Stimulated activated CD4-positive, alpha-beta T cell treated with anti-CD3 and anti-CD28 coated beads, Interleukin-12 subunit alpha, Interleukin-12 subunit beta, amount 100 ng/mL, for 24 hours (primary cell): ENCODE measurements at places on chromosomes 7 and 10.

DNA sequence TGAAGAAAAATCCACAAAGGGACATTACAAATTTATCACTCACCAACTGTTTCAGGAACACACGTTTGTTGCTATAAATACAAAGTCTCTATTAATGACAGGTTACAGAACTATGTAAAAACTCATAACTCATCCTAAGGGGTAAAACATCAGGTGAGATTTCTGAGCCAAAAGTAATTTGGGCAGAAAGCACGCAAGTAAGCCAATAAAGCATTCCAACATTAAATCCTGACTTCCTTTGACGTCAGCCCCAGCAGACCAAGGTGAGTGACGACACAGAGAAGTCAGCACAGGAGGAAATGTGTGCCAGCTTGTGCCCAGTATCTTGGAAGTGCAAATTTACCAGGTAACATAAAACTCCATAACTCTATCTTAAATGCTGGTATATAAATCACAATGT is 45.7 kb downstream of the IMMP2L start:
- DNase-seq = no peak

GRCh38 chr7:74466196-74466813 is 12.6 kb downstream of the GTF2IRD1 start:
- DNase-seq = no peak

DNA sequence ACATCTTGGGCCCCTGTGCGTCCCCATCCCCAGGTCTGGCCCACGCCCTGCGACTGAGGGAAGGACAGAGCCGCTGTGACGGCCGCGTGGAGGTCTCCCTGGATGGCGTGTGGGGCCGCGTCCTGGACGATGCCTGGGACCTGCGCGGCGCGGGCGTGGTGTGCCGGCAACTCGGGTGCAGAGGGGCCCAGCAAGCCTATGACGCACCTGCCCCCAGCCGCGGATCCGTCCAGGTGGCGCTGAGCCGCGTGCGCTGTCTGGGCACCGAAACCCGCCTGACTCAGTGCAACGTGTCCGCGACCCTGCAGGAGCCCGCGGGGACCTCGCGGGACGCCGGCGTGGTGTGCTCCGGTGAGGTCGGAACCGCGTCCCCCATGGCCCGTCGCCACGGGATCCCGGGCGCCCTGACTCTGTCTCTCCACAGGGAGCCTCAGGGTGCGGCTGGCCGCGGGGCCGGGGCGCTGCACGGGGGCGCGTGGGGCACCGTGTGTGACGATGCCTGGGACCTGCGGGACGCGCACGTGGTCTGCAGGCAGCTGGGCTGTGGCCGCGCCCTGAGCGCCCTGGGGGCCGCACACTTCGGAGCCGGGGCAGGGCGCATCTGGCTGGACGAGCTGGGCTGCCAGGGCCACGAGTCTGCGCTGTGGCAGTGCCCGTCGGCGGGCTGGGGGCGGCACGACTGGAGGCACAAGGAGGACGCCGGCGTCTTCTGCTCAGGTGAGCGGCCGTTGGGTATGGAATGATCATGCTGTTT is 5.9 kb downstream of the SCART1 start:
- no peak for DNase-seq

GRCh38 chr7:102305414-102306268 is 19.0 kb downstream of the SH2B2 start:
- no peak for DNase-seq

DNA sequence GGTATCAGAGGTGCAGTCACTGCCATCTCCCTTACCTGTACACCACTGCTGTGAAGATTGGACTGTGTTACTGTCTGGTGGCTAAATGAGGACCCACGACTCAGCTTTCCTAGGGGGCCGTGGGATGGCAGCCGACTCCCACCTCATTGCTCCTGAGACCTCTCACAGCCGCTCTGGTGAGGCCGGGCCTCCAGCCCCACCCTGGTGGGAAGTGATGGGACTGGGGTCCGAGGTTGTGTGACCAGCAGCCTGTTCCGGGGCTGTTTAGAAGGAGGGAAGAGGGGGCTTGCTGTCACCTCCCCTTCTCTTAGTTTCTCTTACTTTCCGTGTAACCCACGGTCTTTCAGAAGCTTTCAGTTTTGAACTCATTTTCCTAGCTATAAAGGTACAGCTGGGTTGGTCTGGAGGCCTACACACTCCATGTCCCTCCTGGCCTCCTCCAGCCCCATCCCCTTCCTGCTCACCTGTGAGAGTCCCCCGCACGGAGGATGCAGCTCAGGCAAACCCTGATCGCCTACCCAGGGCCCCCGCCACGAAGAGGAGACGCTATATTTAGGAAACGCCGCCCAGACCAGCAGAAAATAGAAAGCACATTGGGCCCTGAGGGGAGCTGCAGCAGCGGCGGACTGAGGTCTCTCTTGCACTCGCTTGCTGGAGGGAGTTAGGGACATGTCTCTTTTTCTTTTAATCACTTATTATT is 4.6 kb downstream of the EMX2 start:
- no peak for DNase-seq

DNA sequence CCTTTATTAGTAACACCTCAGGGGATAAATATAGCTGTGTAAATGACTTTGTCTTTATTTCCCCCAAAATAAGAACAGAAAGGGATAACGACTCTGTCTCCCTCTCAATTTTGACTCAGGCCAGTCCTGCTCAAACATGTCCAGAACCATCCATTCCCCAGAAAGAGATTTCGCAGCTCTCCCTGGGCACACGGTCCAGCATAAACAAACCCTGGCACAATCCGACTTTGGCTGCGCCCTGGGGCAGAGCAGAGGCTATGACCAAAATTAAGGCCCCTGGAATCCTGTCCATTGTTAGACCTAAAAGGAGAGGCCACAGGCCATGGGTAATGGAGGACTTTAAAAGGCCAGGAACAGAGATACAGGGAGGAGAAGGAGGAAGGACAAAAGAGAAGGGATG is 99.1 kb downstream of the PRPF18 start:
- DNase-seq = no peak

GRCh38 chr7:121113288-121113687 is 124.8 kb downstream of the CPED1 start:
- DNase-seq = no peak

DNA sequence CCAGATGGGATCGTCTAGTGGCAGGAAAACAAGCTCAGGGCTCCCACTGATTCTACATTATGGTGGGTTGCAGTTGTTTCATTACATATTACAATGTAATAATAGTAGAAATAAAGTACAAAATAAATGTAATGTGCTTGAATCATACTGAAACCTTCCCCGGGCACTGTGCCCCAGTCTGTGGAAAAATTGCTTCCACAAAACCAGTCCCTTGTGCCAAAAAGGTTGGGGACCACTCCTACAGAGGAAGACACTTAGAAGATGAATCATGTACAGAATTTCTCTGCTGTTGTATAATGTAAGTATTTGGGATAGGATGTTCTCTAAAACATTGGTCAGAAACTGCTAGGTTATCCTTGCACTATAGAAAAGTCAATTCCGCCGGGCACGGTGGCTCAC is 11.3 kb upstream of the PHYH start:
- DNase-seq = no peak

DNA sequence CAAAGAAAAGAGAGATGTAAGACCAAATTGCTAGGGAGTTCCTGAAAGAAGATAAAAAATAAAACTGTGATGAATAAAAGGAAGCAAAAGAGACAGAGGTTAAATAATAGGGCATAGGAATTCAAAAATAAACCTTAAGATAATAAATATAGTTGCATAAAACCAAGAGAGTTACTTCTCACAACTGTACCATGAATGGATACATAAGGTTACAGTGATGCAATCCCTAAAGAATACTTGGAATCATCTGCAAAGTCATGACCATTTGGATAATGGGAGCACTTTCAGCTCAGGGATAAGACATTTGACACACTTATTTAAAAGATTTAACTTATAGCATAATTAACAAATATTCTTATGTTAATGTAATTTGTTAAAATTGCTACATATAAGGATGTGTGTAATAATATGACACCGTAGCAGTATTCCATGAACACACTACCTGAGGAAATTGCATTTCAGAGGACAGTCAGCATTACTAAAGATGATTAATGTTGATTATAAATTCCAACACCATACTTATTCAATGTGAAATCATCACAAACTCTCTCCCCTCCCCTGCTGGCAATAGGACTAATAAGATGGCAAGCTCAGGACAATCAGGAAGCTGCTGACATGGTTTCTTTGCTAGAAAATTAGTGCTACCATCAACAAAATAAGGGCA is 202.1 kb upstream of the AKR1E2 start:
- DNase-seq = no peak

- no peak for DNase-seq
Observed at GRCh38 chr10:3887404-3887803, 102.4 kb upstream of the KLF6 start.

DNA sequence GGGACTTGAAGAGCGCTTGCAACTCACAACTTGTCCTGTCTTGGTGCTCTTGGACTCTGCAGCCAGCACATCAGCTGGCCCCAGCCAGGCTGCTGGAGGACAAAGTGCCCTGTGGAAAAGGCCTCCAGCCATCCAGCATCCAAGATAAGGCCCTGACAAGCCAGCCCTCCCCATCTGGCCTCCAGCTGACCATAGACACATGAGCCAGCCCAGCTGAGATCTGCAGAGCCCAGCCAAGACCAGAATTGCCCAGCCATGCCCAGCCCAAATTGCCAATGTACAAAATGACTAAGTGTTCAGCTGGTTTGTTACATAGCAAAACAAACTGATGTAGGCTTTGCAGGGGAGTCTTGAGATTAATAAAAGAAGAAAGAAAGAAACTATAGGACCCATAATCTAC is 36.0 kb upstream of the FRMD4A start:
- no peak for DNase-seq

DNA sequence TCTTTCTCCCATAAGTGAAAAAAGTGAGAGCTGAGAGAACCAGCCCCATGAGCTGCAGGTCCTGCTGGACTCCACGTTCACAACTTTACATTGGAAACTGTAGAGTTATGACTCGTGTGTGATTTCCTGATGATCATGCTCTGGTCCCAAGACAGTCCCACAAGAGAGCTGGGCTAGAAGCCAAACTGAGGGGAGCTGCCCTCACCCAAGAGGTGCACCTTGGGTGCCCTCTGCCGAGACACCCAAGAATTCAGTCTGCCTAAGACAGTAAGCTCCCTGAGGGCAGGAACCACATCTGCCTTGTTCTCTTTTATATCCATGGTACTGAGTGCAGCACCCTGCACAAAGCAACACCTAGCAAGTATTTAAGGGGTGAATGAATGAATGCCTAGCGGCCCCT is 112.8 kb upstream of the SFMBT2 start:
- DNase-seq = no peak

GRCh38 chr10:96034625-96035024 is 8.8 kb upstream of the CCNJ start:
- DNase-seq = no peak

GRCh38 chr7:74225400-74225799 is 15.6 kb downstream of the LAT2 start:
- DNase-seq = no peak

GRCh38 chr10:84172467-84173356 is 889 bp upstream of the GPR15LG start:
- no peak for DNase-seq

- no peak for DNase-seq
Observed at GRCh38 chr10:59724098-59724938, 14.7 kb upstream of the SLC16A9 start.

GRCh38 chr10:72729528-72729927 is 37.6 kb downstream of the MCU start:
- DNase-seq = no peak

DNA sequence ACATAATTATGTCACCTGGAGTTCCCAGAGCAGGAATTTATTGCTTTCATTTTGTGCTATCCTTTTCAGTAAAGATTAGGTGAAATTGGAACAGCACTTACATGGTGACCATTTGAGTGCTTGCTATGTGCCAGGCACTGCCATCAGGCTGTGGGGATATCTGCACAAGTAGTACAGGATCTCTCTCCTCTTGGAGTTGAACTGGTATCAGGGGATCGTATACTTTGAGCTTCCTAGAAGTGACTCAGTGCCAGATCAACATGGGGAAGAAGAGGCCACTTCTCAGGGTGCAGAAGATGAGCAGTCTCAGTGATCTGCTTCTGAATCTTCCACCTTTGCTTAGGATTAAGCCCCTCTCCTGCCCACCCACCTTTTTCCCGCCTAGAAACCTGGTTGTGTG is 29.5 kb downstream of the SGPL1 start:
- no peak for DNase-seq

DNA sequence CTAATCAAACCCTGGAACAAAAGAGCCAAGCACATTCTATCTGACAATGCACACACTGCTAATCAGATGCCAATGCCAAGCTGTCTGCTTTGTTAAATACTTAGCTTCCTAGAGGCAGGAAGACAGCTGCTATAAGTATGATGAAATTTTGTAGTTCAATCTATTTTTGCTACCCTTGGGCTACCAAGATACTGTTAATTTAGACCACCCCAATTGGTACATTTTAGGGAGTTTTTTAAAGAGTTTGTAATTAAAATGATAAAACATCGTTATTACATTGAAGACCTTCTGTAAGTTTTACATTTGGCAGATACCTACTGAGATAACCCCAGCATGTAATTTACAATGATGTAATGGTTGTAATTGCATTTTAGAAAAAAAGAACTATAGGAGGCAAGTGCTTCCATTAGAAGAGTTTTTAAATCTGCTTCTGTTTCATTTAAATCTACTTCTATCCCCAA is 268.5 kb downstream of the ADK start:
- DNase-seq = no peak

DNA sequence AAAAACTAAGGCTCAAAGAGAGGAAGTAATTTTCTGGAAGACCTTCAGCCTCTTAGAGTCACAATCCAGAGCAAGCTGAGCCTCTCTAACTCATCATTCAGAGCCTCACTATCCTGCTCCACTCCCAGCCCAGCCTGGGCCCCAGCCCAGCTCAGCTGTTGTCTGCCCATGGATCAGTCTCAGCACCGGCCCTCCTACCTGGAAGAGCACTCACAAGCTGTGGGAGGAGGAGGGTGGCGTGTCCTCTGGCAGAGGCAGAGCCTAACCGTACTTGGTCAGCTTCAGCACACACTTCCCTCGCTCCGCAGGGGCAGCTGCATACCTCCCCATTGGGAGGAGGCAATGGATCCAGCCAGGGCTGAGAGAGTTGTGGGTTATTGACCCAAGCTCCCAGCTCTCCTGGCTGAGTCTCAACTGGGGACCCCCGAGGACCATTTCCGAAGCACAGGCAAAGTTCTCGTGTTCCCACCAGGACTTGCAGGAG is 66.7 kb upstream of the GPR26 start:
- DNase-seq = no peak

- no peak for DNase-seq
Observed at GRCh38 chr10:71648933-71649320, 70.7 kb downstream of the C10orf105 start.

GRCh38 chr7:98116656-98117461 is 10.2 kb downstream of the LMTK2 start:
- no peak for DNase-seq

- DNase-seq = no peak
Observed at GRCh38 chr7:73766556-73767229, 3.4 kb downstream of the CLDN3 start.

DNA sequence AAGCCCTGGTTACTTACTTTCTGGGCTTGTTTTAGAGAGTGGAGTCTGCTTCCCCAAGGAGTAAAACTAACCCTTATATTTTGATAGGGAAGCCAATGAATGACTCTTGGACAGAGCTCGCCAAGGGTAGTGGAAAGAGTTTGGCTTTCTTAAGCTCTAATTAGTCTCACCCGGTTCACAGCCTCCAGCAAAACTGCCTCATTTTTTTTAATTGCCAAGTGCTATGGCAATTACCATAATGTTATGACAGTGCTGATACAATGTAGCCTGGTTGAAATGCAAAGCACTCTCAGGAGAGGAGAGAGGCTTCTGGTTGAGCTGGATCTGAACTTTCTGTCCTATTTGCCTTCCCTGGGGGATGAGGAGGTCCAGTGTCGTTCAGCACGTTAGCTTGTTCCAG is 376.1 kb upstream of the CHRM2 start:
- DNase-seq = no peak
